ENCODE measurements at places on chromosomes 13 and 19.

- no peak for DNase-seq
These were observed 50.7 kb downstream of the CEBPG start for GRCh38 chr19:33424181-33424580.

DNA sequence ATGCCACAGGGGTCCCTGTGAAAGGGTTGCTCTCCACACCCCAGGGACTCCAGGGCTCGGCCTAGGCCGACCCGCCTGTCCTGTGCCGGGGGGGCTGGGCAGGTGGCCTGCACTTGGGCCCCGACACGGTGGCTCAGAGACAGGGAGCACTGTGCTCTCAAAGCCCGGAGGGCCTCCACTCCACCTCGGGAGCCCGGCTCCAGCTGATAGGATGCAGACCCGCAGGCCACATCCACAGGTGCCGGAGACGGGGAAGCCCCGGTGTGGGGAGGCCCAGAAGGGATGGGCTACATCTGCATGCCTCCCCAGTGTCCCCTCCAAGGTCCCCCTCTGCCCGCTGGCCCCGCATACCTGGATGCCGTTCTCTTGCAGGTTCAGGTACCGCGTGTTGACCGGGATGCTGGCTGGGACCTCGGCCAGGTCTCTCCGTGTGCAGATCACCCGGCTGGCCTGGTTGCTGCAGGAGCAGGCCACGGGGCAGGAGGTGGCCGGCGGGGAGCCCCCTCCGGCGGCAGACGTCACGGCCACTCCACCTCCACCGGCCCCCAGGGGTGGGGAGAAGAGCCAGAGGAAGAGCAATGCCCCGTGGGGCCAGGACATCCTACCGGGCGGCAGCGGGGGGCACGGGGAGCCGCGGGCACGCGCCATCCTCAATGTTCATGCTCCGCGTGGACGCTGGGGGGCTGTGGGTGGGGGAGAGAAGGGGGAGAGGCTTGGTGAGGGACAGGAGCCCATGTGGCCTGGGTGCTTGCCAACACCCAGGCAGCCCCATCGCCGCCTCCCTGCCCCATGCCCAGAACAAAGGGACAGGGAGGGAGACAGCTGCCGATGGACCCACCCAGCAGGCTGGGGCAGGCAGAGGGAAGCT is 19.8 kb downstream of the LRRC4B start:
- no peak for DNase-seq

DNA sequence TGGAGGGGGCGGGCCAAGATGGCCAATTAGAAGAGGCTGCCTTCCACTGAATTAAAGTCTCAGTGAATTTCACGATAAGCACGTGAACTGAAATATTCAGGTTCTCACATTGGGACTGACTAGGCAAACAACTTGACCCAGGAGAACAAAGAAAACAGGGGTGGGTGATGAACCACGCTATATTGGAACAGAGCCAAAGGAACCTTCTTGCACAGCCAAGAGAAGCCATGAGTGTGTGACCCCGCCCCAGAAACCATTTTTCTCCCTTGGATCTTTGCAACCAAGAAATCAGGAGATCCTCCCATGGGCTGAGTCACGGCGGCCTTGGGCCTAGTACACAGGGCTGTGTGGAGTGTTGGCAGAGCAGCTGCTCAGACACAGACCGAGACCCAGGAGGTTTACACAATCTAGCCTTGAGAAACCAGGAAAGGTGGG is 36.8 kb downstream of the ERICH4 start:
- DNase-seq, result no peak

- DNase-seq, result no peak
These were observed 9.8 kb downstream of the KBTBD6 start for GRCh38 chr13:41122838-41123237.

- DNase-seq, result no peak
These were observed 24.1 kb upstream of the WDFY2 start for GRCh38 chr13:51559946-51560735.

- DNase-seq, result no peak
These were observed 130.8 kb downstream of the USP12 start for GRCh38 chr13:27040826-27041108.

DNA sequence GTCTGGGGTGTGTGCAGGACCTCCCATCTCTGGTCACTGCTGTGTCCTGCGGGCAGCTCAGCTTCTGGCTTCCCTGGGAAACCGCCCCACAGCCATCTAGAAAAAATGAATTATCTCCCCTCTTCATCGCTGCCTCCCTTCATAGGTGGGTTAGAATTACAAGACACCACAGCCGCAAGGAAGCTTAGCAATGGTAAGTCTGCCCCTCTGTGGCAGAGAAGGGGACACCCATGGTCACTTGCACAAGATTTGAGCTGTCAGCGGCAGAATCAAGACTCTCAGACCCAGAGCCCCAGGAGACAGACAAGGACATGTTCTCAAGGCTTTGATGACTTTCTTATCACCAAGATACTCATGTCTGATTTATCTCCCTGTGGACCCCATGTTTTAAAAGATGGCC is 110.8 kb upstream of the PABPC3 start:
- no peak for DNase-seq

DNA sequence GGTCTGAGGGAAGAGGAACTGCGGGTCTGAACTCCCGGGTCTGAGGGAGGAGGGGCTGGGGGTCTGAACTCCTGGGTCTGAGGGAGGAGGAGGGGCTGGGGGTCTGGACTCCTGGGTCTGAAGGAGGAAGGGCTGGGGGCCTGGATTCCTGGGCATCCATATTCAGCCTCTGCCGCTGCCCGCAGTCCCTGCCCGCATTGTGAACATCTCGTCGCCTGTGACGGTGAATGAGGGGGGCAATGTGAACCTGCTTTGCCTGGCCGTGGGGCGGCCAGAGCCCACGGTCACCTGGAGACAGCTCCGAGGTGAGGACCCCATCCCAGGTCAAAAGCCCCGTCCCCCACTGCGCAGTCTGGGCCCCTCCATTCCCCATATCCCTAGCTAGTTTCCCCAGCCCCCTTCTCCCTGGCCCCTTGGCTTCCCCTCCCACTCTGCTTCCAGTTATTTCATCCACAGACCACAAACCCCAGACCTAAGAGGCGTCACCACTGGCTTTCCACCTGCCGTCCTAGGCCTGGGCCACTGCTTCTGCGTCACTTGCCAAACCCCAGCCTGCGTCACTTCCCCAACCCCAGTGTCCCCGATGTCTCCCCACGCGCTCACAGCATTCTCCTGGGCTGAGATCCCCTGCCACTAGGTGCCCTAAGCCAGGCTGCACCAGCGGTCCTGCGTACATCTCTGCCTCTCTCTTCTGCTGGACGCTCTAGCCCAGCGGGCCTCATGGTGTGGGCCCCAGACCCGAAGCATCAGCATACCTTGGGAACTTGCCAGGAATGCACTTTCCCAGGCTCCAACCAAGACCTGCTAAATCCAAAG is 13.9 kb downstream of the IGLON5 start:
- no peak for DNase-seq

GRCh38 chr19:50909240-50910070 is 1.7 kb downstream of the KLK4 start:
- DNase-seq, result peak; percentile 73

DNA sequence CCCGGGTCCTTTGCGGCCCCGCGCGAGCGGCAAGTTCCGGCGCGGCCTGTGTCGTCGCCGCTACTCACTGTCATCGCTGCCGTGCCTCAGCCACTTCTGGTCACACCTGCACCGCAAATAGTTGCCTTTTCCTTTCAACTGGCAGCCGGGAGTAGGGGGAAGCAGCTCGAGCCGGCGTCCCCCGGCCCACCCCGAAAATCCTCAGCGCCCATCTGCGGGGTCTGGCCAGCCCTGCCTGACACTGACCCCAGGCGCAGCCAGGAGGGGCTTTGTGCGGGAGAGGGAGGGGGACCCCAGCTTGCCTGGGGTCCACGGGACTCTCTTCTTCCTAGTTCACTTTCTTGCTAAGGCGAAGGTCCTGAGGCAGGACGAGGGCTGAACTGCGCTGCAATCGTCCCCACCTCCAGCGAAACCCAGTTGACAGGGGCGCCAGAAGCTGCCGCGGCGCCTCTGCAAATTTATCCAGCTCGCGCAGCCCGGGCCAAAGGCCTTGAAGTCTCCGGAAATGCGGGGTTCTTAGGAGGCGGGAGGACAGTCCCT is 1.7 kb downstream of the PDX1 start:
- DNase-seq, result no peak

- DNase-seq, result no peak
These were observed 661.5 kb downstream of the LIG4 start for GRCh38 chr13:107553838-107554237.

DNA sequence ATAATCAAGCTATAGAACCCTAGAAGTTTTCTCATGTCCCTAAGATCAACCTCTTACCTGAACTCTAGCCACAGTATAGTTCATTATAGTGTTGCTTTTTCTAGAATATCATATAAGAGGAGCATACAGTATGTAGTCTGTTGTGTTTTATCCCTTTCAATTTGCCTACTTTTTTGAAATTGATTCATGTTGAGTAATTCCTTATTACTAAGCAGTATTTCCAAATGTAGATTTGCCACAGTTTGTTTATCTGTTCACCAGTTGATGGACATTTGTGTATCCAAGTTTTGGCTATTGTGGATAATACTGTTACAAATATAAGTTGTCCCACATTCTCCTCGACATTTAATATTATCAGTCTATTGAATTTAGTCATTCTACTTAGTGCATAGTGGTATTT is 138.0 kb downstream of the LMO7 start:
- no peak for DNase-seq

DNA sequence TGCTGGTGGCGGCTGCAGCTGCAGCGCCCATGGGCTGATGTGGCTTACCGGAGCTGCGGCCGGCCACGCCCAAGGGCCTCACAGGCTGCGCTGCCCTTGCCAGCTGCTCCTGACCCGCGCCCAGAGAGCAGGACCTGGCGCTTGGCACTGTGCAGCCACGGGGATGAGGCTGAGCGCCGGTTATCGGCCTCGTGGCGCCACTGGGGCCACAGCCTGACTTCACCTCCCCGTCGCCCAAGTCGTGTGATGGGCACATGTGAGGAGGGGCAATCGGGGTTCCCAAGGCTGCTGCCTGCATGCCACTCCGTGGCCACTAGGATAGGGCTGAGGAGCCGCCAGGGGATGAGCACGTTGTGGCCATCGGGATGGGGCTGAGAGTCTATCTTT is 77.2 kb upstream of the PABPC3 start:
- DNase-seq, result no peak

GRCh38 chr13:104085611-104086010 is 1019.4 kb upstream of the SLC10A2 start:
- no peak for DNase-seq

GRCh38 chr13:91347996-91348905 is 764 bp downstream of the MIR17HG start:
- DNase-seq, result peak; percentile 30

DNA sequence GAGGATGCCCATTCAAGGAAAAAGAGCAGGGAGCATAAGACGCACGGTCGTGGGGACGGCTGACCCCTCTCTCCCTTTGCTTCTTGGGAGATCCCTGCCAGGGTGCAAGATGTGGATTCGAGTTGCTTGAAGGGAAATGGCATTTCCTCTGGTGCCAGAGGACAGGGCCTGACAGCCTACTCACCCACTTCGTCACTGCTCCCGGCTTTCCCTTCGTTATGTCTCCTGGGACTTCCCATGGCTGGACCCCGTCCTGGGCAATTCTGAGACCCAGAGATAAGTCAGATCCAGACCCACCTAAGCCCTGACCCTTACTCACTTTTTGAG is 1.2 kb downstream of the TBC1D17 start:
- DNase-seq, result no peak

- DNase-seq, result no peak
These were observed 1528.0 kb downstream of the SLITRK5 start for GRCh38 chr13:89199138-89199537.

- DNase-seq, result no peak
These were observed 1386.8 kb downstream of the PCDH9 start for GRCh38 chr13:65843314-65843731.

GRCh38 chr19:18493440-18494266 is 28.2 kb downstream of the ELL start:
- DNase-seq, result no peak

DNA sequence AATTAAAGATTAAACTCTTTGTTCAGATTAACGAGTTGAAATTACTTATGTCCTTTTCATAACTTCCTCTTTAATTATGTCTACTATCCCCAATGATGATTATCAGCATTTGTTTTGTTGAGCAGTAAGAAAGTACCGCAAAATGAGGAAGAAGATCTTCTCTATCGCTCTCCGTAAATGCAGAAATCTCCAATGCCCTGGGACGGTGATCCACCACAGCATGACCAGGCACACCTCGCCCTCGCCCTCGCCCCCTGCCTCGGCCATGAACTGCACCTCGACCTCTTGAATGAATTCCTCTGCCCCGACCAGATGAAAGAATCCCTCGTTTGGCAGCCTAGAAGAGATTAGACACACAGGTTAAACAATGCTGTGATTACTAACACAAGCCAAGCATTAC is 69.1 kb downstream of the RBM26 start:
- no peak for DNase-seq

Measured in neural crest cell (in vitro differentiated cells).